ENCODE measurements at places on chromosomes 2 and 18.

DNA sequence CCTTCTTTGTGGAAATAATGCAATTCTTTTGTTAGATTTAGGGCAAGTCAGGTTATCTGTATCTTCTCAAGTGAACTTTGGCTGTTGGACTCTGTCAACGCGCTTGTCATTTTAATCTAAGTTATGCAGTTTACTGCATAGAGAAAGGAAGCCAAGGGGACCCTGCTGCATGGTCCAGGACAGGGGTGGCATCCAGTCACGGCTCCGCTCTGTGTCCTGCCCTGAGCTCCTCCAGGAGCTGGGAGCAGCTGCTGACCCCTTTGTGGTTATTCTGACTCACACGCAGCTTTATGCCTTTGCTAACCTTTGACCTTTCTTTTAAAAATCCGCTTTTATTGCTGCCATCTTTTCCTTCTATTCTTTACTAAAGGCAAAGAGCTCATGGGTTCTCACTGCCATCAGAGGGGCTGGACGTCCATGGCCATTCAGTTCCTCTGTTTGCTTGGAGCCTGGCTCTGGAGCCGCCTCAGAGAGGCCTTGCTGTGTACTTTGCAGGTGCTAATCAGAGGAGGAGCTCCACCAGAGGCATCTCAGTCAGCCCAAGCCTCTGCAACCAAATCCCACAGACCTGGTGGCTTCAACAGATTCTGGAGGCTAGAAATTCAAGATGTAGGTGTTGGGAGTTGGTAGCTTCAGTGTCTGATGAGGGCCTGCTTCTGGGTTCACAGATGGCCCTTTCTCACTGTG is 39.3 kb downstream of the SNTG2 start:
- DNase-seq, result no peak

- DNase-seq, result no peak
These were observed 3.0 kb downstream of the HOXD8 start for GRCh38 chr2:176132205-176133171.

DNA sequence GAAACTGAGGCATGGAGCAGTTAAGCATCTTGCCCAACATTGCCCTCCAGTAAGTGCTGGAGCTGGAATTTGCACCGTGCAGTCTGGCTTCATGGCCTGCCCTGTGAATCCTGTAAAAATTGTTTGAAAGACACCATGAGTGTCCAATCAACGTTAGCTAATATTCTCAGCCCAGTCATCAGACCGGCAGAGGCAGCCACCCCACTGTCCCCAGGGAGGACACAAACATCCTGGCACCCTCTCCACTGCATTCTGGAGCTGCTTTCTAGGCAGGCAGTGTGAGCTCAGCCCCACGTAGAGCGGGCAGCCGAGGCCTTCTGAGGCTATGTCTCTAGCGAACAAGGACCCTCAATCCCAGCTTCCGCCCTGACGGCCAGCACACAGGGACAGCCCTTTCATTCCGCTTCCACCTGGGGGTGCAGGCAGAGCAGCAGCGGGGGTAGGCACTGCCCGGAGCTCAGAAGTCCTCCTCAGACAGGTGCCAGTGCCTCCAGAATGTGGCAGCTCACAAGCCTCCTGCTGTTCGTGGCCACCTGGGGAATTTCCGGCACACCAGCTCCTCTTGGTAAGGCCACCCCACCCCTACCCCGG is 1.3 kb downstream of the PROC start:
- DNase-seq, result no peak

GRCh38 chr18:8707556-8708300 is 2.4 kb downstream of the MTCL1 start:
- no peak for DNase-seq

DNA sequence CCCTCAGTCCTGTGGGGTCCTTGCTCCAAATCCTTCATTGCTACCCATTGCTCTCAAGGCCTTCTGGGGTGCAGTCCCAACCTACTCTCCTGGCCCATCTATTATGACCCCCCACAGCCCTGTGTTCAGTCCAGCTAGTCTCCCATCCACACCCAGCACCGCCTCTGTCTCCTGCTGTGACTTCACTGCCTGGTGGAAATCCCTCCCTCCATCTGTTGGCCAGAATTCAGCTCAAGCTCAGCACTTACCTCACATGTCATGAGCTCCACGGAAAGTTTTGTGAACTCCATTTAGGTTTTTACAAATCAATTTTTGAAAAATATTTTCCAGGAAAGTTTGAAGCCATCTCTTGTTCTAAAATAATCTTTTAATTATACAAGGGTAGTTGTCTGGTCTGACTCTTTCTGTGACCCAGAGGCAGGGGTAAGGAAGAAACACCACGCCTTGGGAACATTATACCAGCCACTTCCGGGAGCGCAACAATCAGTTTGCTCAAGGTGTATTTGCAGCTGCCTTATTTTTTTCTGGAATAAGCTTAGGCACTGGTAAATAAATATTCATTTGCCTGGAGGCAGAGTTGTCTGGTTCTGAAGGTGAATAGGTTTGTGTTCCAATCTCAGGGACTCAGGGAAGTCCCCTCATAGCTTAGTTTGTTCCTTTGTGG is 110.8 kb downstream of the VIT start:
- DNase-seq, result no peak

GRCh38 chr2:102986826-102987490 is 225.1 kb downstream of the TMEM182 start:
- DNase-seq, result no peak

Data from non-pigmented ciliary epithelial cell (primary cell).